ENCODE measurements at places on chromosomes 7 and 10. TPM values are rescaled to one million over a fixed set of nuclear protein-coding genes. Genes with fewer than 3 reads are reported as not detected.

Gene FZD1
- 1.5 TPM for total RNA-seq

Gene WNT16
- total RNA-seq, result not detected

Gene CAMK2B
- total RNA-seq, result not detected

Gene ATOH7
- 0.54 TPM for total RNA-seq

Gene SPDYE9
- not detected for total RNA-seq

Gene EMX2
- total RNA-seq, result 4.9 TPM

Gene PHYHIPL
- 48.1 TPM for total RNA-seq

DNA sequence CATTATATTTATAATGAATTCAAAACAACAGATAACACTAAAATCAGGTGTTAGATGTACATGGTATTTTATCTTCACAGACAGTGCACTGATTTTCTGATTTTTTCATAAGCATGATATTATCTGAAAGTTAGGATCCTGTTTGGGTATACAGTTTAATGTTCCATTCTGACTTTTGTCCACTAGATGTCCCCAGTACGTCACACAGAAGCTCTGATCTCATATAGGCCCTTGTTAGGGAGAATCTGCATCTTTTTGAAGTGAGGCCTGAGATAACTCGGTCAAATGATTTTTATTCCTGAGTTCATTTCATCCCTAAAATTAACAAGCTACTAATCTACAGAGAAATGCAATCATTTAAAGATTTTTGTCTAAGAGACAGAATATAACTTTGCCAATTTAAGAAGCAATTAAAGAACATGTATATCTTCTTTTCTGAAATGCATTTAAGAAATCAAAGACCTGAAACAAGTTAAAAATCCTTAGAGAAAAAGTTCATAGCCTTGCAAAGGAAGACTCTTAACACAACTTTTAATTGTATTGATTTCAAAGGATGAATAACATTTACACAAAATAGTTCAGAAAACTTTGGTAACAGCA is 72.0 kb upstream of the TES start:
- peak; percentile 69 for DNase-seq

GRCh38 chr10:76035206-76036110 is 604.0 kb downstream of the LRMDA start:
- DNase-seq, result no peak

DNA sequence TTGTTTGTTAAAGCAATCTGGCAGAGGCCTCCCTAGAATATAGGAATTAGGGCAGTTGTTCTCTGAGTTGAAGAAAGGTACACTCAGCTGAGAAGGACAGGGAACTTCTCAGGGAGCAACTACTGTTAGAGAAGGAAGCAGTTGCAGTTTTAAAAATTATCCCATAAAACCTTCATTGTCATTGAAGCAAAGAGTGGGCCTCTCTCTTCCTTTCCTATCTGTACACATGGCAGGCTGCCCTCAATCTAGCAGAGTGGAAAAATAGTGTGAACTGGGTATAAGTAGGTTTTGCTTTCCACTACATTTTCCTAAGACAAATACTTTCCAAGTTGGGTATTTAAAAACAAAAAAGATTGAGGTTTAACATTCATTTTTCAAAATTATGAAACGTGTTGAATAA is 236.7 kb upstream of the KLF14 start:
- no peak for DNase-seq

DNA sequence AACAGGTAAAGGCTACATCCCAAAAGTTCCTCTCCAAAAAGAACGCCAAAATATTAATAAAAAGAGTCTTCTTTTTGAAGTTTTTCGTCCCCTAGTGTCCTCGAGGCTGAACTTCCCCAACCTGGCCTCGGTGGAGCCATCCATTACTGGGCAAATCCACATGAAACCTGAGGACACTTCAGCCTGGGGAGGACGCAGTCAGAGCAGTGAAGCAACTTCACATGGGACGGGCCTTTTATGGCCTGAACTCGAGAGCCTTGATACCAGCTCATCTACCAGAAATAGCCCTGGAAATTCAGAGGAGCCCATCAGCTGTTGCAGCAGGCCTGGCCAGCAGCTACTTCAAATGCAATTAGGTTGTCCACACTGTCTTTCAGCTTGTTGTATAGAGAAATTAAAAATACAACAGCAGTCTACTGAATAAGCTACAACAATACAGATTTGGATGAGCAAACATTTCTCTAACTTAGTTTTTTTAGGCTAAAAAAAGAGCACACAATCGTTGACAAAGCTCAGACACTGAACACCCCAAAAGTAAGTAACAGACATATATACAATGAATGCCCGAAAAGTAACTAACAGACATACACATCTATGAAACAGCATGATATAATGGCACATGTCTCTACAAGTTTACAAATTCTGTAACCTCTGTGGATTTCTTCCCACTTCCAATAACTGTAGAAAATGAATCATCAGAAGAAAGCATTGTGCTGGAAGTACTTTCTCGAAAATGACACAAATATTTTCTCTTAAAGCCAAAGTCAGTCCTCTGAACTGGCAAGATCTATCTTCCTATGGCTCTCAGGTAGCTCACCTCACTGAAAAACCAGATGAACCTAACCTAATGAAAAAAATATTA is at the start of gene SVIL:
Gene SVIL (minus strand): TSS at position 208 of the 862 bp plus-strand sequence. CDS start 79,913 bp downstream, outside the sequence.
- DNase-seq, result peak; percentile 52

GRCh38 chr7:107506674-107507339 is 37.0 kb downstream of the GPR22 start:
- DNase-seq, result peak; percentile 78

DNA sequence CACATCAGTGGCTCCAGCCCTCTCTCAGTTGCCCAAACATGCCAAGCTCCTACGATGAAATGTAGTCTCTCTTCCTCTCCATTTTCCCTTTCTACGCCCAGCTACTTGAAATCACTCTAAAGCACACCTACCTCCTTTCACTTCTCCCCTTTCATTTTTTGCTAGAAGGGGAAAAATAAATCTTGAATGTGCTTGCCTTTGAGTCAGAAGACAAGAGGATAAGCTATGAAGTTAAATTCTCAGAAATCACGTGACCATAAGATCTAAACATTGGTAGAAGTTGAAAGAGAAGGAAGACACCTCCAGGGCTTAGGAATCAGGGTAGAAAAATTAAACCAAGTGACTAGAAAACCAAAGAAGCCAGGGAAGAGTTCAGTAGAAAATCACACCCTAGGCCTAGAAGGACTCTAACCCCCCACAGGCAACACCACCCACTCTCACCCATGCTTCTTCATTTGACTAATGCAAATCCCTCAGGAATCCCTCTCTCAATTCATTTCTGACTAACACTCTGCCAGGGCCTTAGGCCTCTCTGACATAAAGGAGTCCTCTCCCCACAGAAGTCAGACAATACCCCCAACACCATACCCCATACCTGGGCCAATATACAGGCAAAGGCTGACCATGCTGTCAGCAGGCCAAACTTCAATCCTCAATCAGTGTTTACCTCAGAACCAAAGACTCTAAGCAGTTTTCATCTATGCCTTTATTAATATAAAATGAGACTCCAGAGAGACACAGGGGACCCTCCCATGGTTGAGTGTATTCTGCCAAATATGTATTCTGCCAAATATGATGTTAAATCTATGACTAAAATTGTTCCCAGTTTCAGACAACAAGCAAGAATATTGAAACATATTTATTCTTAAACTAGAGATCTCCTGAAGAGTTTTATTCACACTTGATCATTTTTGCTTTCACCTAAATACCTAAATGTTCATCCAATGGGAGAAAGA is 84.8 kb downstream of the ELMO1 start:
- no peak for DNase-seq

GRCh38 chr10:14534152-14534551 is 203.4 kb upstream of the FRMD4A start:
- no peak for DNase-seq

DNA sequence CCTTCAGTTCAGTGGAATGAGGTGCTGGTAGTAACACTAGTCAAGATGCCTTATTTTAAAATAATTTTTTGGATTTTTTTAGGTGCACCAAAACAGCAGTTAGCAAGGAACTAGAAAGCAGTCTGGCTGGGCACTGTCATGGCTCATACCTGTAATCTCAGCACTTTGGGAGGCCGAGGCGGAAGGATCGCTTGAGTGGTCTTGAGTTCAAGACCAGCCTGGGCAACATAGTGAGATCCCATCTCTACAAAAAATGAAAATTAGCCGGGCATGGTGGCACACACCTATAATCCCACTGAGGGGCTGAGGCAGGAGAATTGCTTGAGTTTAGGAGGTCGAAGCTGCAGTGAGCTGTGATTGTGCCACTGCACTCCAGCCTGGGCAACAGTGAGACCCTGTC is 25.8 kb downstream of the PLA2G12B start:
- no peak for DNase-seq

DNA sequence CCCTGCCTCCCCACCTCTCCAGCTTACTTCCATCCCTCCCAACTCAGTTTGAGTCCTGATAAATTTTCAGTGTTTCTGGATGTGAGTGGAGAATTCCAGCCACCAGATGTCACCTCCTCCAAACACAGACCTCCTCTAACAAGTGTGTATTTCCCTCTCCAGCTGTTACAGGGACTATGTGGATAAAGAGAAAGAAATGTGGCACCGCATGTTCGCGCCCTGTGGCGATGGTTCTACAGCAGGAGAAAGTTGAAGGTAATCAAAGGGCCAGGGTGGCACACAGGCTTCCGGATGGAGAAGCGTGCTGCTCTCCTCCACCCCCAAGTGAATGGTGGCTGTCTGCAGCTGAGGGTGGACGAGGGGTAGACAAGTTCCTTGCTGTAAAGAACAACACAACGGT is 14.7 kb downstream of the FKBP6 start:
- DNase-seq, result peak; percentile 55

- DNase-seq, result no peak
Observed at GRCh38 chr7:149866779-149867447, 6.9 kb upstream of the ATP6V0E2 start.

GRCh38 chr10:124416733-124417132 is 2.0 kb downstream of the OAT start:
- DNase-seq, result no peak

- DNase-seq, result no peak
Observed at GRCh38 chr7:90580051-90580450, 16.1 kb upstream of the CDK14 start.

- no peak for DNase-seq
Observed at GRCh38 chr10:19811540-19811939, 4.7 kb upstream of the PLXDC2 start.

GRCh38 chr7:33195264-33195663 is 65.9 kb downstream of the BBS9 start:
- DNase-seq, result no peak

DNA sequence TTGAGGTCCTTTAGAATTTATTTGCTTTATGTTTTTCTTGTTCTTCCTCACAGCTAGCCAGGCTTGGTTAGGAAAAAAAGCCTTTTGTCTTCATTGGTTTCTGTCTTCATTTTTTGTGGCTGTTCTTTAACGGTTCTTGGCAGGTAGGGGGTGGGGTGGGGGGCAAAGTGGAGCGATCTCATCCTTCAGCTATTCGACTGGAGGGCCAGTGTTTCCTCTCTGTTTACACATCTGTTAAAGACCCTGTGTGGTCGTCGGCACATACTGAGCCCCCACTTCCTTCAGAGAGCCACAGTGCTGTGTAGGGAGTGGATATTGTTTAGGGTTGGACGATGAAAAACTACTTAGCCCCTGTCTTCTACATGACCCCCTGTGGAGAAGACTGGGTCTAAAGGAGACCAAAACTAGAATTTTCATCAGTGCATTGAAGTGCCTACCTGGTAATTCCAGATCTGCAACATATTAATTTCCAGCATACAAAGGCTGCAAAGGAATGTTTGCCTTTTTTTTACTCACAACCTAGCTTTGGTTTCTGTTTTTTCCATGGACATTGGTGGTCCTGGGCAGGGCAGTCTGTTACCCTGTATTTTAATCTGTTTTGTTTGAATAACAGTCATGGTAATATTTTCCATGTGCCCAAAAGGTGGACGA is 29.0 kb downstream of the PRPF18 start:
- no peak for DNase-seq

- DNase-seq, result no peak
Observed at GRCh38 chr10:13449296-13449695, 79.5 kb downstream of the BEND7 start.

DNA sequence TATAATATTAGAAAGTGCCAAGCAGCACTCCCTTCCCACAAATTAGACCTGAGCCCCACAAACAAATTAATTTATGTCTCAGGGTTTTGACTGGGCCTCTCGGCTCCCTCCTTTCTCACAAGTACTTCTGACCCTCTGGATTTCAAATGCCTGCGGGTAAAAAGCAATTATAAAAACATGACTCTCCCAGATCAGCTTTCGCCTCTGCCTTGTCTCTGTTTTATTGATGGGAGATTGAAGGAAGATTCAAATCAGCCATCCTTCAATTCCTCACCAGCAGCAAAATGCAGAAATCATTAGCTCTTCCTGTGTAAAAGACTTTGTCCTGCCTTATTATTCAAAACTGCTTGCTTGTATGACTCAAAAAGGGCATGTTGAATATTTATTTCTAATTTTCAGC is 453.7 kb upstream of the MKI67 start:
- no peak for DNase-seq

DNA sequence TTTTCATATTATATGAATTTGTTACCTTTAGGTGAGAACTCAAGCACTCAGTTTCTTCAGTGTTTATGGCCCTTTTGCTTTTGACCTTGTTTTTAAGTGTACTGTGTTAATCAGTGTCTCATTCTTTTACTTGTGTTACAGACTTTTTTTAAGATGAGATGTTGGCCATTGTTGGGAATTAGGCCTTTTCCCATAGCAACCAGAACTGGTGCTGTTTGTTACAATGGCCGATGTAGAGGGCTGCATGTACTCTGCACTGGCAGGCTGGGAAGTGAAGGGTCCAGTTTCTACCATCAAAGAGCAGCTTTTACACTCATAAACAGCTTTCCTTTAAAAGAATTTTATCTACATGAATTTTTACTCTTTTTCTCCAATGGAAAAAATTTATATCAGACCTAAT is 65.1 kb downstream of the SHH start:
- no peak for DNase-seq

- no peak for DNase-seq
Observed at GRCh38 chr10:7901256-7901655, 83.0 kb downstream of the TAF3 start.

- DNase-seq, result peak; percentile 65
Observed at GRCh38 chr10:52956461-52956860, 183.9 kb upstream of the MBL2 start.

GRCh38 chr7:82235713-82236112 is 207.9 kb downstream of the CACNA2D1 start:
- no peak for DNase-seq

DNA sequence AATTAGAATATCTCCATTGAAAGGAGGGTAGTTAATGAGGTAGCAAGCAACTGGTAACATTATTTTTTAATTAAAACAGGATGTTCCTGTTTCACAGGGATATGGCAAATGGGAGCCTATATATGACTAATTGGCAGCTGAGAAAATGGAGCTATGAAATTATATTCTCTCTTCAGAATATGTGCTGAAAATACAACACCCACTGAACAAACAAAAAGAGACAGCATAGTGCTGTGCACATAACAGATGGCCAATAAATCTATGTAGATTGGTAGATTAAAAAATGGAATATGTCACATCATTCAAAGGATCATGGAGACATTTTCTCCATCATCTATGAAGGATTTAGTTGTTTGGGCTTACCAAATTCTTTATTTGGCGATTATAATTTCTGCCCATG is 362.0 kb downstream of the GPR37 start:
- no peak for DNase-seq

- DNase-seq, result no peak
Observed at GRCh38 chr10:49311555-49312236, 12.7 kb downstream of the C10orf71 start.
